ENCODE measurements at places on chromosomes 3 and 15.

DNA sequence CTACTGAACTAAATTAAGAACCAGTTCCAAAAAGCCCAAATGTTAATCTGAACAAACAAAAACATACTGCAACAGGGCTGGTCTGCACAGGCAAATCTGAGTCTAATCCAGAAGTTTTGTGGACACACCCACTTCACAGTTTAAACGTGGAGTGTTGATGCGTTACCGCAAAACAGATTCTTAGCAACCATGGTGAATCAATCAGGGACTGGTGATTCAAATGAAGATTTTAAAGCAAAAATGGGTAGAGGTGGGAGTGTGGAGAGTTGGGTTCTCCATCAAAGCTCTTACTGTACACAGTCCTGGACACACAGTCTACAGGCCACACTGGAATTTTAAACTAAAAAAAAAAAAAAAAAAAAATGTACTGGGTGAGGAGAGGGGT, 5.2 kb downstream of the ANXA2 start:
- peak; percentile 61 for DNase-seq

DNA sequence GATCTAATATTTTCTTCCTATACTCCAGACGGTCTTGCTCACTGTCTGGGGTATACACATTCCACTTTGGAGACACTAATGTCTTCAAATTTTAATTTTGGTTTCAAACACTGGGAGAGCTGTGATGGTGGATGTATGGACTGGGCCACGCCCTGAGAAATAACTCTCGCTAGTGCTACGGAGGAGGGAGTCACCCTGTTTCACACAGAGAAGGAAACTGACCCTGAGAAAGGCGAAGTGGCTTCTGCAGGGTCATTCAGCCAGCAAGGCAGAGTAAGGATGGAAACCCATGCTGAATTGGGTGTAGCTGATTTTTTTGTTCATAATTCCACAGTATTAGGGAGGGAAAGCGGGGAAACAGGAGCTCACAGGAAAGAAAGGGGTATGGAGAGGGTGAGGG, 8.6 kb upstream of the SKIC8 start:
- DNase-seq, result no peak

GRCh38 chr3:70248856-70249255, 63.6 kb downstream of the MDFIC2 start:
- no peak for DNase-seq

- no peak for DNase-seq
Observed at GRCh38 chr3:141235661-141236171, 4.1 kb downstream of the PXYLP1 start.

DNA sequence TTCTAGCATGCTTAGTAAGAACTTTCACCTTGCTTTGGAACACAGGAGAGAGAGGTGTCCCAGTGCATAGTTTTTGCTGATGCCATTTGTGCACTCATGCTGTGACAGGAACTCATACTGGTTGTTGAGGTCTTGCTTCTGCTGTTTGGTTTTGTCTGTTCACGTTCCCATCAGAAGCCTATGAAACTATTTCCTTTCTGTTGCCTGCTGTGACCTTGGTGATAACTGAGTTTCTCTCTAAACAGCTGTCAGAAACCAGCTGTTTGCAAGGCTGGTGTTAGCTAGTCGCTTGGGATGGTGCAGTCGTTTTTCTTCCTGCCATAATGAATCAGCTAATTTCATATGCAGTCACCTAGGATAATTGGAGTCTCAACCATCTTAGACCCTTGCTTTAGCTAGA, 724.1 kb downstream of the GRM7 start:
- no peak for DNase-seq

DNA sequence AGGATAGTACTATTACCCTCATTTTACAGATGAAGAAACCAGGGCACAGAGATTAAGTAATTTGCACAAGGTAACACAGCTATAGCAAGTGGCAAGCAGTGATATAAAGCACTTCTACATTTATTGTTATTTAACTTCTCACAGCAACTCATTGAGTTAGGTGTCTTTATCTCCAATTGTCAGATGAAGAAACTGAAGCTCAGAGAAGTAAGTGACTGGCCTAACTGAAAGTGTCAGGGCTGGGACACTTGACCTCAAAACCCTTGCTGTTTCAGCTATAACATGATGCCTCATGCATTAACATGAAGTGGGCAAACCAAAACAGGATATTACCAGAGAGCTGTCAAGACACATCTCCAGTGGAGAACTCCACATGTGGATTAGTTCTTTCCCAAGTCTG, 65.8 kb upstream of the LEKR1 start:
- DNase-seq, result no peak

DNA sequence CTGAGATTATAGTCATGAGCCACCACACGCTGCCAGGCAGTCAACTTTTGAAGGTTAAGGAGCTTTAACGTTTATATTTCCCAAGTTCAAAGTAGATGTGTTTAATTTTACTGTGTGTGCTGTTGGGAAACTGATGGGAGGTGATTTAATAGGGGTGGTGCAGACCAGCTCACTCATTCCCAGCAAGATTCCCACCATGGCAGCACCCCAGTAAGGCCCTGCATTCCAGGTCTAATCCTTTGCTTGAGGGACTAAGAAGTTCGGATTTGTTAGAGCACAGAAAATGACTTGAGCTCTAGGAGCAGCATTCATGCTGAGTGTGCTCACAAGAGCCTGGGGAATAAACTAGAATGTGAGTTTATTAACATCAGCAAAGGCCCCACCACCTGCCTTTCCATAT, 25.2 kb downstream of the TSEN2 start:
- DNase-seq, result no peak

GRCh38 chr3:160707187-160707794, 30.3 kb downstream of the ARL14 start:
- DNase-seq, result no peak

GRCh38 chr15:74291101-74292071, 55.3 kb downstream of the CCDC33 start:
- peak; percentile 25 for DNase-seq

DNA sequence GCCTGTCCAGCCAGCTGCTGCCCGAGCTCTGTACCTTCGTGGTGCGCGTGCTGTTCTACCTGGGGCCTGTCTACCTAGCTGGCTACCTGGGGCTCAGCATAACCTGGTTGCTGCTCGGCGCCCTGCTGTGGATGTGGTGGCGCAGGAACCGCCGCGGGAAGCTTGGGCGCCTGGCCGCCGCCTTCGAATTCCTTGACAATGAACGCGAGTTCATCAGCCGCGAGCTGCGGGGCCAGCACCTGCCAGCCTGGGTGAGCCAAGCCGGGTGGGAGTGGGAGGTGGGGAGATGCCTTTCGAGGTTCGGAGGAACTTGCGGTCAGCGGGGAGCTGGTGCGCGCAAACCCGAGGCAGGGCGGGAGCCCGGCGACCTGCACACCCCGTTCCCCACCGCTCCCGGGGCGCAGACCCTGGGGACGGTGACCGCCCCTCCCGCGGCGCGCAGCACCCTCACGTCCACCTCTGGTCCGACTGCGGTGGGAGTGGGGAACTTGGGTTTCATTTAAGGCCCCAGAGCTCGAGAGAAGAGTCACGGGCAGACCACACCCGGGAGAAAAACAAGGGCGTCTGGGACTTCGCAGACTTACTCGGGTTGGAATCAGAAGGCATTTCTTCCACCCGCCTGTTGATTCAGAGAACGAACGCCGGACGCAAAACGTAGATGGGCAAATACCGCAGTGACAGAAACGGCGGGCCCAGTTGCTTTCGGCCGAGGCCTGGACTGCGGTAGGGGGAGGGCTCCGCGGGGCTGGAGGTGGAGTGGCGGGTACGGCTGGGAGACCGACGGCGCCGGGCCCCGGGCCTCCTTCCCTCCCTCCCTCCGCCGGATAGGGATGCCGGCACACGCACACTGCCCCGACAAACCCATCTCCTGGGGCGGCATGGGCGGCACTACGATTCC, 708 bp downstream of the ESYT3 start:
- no peak for DNase-seq

- DNase-seq, result no peak
Observed at GRCh38 chr3:139634111-139634635, 43.6 kb downstream of the NMNAT3 start.

- peak; percentile 30 for DNase-seq
Observed at GRCh38 chr15:40857601-40858341, 13.9 kb downstream of the SPINT1 start.

- no peak for DNase-seq
Observed at GRCh38 chr3:186152889-186153292, 44.0 kb upstream of the ETV5 start.

Measured in GM04504 (cell line).